ENCODE measurements at places on chromosomes 4 and X. TPM values are rescaled to one million over a fixed set of nuclear protein-coding genes. Genes with fewer than 3 reads are reported as not detected.

DNA sequence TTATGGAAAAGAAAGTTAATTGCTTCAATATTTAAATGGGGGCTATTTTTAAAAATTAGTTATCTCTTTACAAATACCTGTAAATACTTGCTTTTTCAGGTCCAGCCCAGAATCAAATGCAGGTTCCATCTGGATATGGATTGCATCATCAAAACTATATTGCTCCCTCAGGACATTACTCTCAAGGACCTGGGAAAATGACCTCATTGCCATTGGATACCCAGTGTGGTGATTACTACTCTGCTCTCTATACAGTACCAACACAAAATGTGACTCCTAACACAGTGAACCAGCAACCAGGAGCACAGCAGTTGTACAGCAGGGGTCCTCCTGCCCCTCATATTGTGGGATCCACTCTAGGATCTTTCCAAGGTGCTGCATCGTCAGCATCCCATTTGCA is 29.2 kb downstream of the SEC24B start:
- no peak for DNase-seq
- peaks cover 11% of the 10 kb centered on the region for H3K36me3 ChIP-seq
- no peaks in the 10 kb centered on the region for H3K4me1 ChIP-seq
- no peak overlapping the region for H3K27ac ChIP-seq
- no peaks in the 10 kb centered on the region for H3K27me3 ChIP-seq

- DNase-seq: no peak
- H3K27ac ChIP-seq: no peak overlapping the region
- H3K4me1 ChIP-seq: no peaks in the 10 kb centered on the region
- no peak overlapping the region for H3K4me3 ChIP-seq
- no peaks in the 10 kb centered on the region for H3K27me3 ChIP-seq
These were observed 67.2 kb downstream of the TMPRSS11F start for GRCh38 chr4:68062501-68062900.

- DNase-seq: no peak
- H3K4me3 ChIP-seq: no peak overlapping the region
- H3K27me3 ChIP-seq: no peaks in the 10 kb centered on the region
- H3K27ac ChIP-seq: no peak overlapping the region
- H3K4me1 ChIP-seq: no peaks in the 10 kb centered on the region
- no peaks in the 10 kb centered on the region for H3K36me3 ChIP-seq
These were observed 47.8 kb downstream of the SHISA3 start for GRCh38 chr4:42445038-42445437.

DNA sequence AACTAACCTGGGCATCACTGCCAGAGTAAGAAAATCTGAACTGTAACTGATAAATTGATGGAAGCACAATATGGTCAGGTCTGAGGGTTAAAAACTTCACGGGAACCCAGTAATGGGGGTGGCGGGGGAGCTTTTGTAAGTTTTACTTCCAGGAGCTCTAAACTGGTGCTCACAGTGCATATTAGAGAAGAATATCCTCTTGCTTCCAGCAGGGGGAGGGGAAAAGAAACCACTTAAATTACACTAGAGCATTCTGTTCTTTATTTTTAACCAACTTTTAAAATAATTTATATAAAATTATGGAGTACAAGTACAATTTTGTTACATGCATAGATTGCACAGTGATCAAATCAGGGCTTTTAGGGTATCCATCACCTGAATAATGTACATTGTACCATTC is 33.7 kb downstream of the WDR17 start:
- no peak overlapping the region for H3K27ac ChIP-seq
- H3K27me3 ChIP-seq: no peaks in the 10 kb centered on the region
- H3K4me3 ChIP-seq: no peak overlapping the region
- no peak for DNase-seq

- no peaks in the 10 kb centered on the region for H3K4me1 ChIP-seq
- H3K27ac ChIP-seq: no peak overlapping the region
- H3K36me3 ChIP-seq: no peaks in the 10 kb centered on the region
- no peaks in the 10 kb centered on the region for H3K27me3 ChIP-seq
- DNase-seq: no peak
- no peak overlapping the region for H3K4me3 ChIP-seq
These were observed 43.7 kb downstream of the UGT8 start for GRCh38 chr4:114642173-114642780.

DNA sequence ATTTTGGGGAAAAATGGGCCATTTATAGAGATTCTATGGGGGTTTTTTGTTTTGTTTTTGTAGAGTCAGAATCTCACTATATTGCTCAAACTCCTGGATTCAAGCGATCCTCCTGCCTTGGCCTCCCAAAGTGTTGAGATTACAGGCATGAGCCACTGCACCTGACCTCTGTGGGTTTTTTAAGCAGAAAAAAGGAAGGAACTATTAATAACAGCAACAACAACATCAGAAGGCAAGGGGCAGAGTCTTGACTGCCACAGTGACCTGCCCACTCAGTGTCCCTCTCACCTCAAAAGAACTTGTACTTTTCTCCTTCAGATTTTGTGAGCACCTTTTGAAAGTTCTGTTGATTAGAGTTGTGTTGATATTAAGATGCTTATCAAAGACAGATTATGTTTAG is 48.1 kb downstream of the FNIP2 start:
- no peaks in the 10 kb centered on the region for H3K4me1 ChIP-seq
- H3K27me3 ChIP-seq: no peaks in the 10 kb centered on the region
- no peak overlapping the region for H3K27ac ChIP-seq
- no peak overlapping the region for H3K4me3 ChIP-seq

DNA sequence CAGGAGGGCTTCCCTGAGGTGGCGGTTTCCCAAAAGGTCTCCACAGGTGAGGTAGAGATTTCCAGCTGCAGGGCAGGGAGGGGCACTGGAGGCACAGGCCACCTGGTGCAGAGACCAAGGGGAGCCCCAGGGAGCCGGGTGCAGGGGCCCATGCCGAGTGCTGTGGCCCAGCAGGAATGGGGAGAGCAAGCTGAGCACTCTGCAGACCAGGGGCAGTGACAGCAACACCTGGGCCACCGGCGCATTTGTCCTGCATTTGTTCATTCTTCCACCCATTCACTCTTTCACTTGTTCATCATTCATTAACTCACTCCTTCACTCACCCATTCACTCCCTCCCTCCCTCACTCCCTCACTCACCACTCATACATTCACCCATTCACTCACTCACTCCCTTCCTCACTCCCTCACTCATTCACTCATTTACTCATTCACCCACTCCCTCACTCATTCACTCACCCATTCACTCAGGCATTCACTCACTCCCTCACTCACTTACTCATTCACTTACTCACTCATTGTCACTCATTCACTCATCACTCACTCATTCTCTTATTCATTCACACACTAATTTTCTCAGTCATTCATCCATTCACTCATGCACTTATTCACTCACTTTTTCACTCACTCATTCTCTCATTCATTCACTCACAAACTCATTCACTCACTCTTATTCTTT is 16.3 kb downstream of the CPZ start:
- no peaks in the 10 kb centered on the region for H3K27me3 ChIP-seq
- no peak overlapping the region for H3K27ac ChIP-seq
- H3K4me3 ChIP-seq: no peak overlapping the region
- DNase-seq: no peak
- no peaks in the 10 kb centered on the region for H3K4me1 ChIP-seq

DNA sequence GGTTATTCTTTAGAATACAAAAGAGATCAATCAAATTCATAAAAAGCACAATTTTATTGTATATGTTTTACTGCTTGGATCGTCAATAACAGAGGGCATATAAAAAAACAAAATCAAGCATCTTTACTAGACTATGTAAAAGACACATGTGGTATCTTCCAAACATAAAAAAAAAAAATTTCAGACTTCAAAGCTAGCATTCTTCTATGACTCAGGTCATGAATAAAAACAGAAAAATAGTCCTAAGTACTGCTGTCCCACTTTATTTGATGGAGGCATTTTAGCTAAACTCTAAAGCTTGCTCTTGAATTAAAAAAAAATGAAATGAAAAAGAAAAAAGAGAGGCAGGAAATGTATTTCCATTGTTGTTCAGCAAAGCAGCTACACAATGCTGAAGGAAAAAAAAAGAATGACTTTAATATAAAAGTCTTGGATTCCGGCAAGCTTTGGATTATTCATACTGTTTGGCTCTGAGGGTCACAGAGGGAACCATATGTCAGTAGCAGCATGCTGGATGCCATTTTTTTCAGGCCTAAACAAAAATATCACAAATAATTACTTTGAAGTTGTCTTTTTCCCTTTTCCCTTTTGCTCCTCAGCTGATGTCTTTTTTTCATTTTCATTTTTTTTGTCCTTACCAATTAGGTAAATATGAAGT is 249.1 kb upstream of the DIAPH2 start:
- DNase-seq: no peak
- no peaks in the 10 kb centered on the region for H3K27me3 ChIP-seq
- no peaks in the 10 kb centered on the region for H3K4me1 ChIP-seq
- H3K4me3 ChIP-seq: no peak overlapping the region
- no peak overlapping the region for H3K27ac ChIP-seq

DNA sequence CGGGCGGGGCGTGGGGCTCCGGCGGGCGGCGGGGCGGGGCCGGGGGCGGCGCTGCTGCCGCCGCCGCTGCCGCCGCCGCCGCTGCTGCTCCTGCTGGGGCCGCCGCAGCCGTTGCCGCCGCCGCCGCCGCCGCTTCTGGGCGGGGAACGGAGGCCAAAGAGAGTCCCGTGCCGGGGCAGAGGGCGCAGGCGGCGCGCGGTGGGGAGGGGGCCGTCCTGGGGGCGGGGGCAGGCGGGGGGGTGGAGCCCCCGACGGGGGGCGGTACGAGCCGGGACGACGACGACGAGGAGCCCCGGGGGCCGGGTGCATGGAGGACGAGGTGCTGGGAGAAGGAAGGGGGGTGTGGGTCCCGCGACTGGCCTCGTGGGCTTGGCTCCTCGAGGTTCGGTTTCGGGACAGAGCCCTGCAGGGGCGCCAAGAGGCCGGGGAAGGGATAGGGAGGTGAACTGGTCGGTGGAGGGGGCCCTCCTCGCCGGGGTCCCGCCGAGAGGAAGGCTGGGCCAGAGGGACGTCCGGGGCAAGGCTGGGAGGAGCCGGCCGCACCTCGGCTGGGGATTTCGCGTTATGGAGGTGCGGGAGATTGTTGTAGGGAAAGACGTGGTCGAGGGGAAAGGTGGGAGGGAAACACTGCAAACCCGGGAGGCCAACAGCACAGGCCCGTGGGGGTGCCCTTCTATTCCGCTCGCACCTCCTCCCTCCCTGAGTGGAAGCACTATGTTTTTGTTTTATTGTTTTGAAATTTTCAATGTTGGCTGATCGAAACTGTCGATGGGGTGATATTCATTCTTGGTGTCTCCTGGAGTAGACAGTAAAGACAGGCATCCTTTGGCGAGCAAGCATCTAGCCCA is 1.9 kb downstream of the BCORL1 start:
- H3K27me3 ChIP-seq: peaks cover 27% of the 10 kb centered on the region
- H3K4me3 ChIP-seq: peak overlapping the region; percentile 69
- DNase-seq: no peak
- no peaks in the 10 kb centered on the region for H3K36me3 ChIP-seq
- H3K4me1 ChIP-seq: no peaks in the 10 kb centered on the region
- no peak overlapping the region for H3K27ac ChIP-seq

GRCh38 chr4:111208970-111209369 is 586.1 kb upstream of the PITX2 start:
- no peaks in the 10 kb centered on the region for H3K27me3 ChIP-seq
- H3K4me3 ChIP-seq: no peak overlapping the region
- peaks cover 13% of the 10 kb centered on the region for H3K4me1 ChIP-seq

PNMA5 gene
- total RNA-seq: 0.11 TPM

MAGEC2 gene
- not detected for total RNA-seq

TEX11 gene
- 0.61 TPM for total RNA-seq

PRICKLE3 gene
- total RNA-seq: 8.4 TPM

AWAT2 gene
- not detected for total RNA-seq

DNAAF6 gene
- not detected for total RNA-seq

IGFBP7 gene
- total RNA-seq: 0.55 TPM

ZRSR2 gene
- 7.6 TPM for total RNA-seq

FAM9B gene
- not detected for total RNA-seq
